ENCODE measurements at places on chromosomes 5 and 9.
A peak's percentile ranks its signal among the peaks of the same experiment; 100 is the strongest.

- DNase-seq, result no peak
Observed at GRCh38 chr5:168328814-168329213, 37.4 kb downstream of the WWC1 start.

DNA sequence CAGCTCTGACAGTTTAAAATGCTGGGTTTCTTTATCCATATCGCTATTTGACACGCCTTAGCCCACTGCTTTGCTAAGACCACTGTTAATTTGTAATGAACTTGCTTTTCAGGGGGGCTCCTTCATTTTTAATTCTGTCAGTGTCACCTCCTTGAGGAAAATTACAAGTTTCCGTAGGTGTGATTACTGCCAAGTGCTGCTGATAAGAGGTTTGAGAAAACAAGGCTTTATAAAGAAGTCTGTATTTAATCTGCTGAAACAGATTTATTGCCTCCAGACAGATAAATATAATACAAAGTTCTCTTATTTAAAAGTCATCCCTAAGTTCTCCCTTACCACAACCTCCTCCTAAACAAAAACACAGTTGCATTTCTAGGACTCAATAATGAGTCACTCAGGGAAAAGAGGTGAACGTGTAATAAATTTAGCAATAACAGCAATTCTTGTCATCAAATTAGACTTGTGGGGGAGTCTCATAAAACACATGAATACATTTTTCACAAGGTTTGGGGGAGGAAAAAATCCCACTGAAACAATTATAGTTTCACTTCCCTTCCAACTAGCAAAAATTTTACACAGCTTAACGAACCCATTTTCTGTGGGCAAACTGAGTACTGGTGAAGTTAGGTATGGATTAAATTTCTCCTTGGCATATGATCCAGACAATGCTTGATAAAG, 72.8 kb downstream of the MAPKAP1 start:
- DNase-seq, result no peak

GRCh38 chr9:134321531-134321930, 4.7 kb upstream of the RXRA start:
- DNase-seq, result no peak

GRCh38 chr9:70859694-70860093, 261.7 kb downstream of the TRPM3 start:
- no peak for DNase-seq

DNA sequence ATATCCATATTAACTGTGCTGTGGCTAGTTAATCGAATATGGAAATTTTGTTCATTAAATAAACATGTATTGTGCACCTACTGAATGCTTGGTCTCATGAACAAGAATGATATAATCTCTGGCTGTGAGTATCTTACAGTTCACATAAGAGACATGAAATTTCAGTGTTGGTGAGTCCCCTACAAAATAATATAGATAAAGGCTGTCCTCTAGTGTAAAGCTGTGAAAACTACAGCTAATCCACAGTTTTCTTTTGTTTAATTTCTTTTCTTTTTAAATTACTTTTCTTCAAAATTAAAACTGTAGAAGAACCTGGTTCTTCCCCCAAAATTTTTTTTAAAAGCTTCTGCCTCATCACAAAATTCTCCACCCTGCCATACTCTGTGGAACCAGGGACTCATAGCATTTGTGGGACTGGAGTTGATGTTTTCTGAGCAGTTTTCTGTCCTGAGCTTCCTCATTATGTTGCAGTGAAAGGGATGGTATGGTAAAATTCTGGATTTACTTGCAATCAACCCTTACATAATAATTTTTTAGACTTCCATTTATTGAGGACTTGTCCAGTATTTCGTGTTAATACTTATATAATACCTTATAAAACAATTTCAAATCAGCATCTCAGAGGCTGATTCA, 135.0 kb downstream of the STK32A start:
- DNase-seq, result no peak

- no peak for DNase-seq
Observed at GRCh38 chr9:119368179-119368578, 1.1 kb downstream of the BRINP1 start.

DNA sequence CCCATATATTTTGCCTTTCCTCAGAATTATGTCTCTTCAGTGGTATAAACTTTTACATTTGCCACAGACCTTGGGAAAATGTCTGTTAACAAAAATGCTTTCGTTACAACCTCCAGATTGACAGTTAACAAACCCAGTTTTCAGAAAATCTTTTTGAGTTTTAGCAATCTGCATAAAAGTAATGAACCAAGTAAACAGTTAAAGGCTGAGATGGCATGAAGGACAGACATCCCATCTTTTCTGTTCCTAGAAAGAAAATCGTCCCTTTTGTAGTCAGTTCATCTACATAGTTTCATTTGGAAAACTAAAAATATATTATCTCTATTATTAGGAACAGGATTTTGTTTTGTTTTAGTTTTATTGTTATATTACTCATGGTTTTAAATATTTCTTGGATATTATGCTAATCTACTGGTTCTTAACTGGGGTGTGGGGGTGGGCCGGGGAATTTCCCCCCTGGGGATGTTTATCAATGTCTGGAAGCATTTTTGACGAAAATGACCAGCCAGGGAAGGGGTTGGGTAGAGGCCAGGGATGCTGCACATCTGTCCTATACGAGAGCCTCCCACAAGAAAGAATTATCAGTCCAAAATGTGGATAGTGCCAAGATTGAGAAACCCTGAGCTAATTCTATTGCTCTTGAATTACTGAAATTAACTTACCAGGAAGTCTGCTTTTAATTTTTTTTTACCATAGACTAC, 11.9 kb downstream of the FYB1 start:
- DNase-seq, result no peak

DNA sequence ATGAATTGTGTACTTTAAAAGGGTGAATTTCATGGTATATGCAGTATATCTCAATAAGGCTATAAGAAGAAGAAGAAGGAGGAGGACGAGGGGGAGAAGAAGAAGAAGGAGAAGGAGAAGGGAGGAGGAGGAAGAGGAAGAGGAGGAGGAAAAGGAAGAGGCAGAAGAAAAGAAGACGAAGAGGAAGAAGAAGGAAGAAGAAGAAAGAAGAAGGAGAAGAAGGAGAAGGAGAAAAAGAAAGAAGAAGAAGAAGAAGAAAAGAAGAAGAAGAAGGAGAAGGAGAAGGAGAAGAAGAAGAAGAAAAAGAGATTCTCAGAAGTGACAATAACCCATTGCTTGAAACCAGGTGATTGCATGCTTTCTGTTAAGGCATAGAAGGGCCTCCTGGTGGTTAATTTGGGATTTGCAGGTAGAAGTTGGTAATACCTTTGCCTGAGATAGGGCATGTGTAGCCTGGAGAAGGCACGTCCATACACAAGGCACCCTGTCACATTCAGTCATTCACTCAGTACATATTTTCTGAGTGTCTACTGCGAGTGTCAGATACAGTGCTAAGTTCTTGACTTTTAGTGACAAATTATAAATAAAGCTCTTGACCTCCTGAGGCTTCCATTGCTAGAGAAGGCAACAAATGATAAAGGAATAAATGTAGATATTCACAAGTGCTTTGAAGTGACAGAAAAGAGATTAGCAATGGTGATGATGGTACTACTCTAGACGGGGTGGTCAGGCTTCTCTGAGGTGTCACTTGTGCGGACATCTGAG, 231.3 kb downstream of the NPR3 start:
- DNase-seq, result no peak

GRCh38 chr5:14721990-14722656, 57.6 kb downstream of the OTULIN start:
- no peak for DNase-seq

GRCh38 chr9:108750661-108751215, 105.0 kb downstream of the ACTL7B start:
- no peak for DNase-seq

DNA sequence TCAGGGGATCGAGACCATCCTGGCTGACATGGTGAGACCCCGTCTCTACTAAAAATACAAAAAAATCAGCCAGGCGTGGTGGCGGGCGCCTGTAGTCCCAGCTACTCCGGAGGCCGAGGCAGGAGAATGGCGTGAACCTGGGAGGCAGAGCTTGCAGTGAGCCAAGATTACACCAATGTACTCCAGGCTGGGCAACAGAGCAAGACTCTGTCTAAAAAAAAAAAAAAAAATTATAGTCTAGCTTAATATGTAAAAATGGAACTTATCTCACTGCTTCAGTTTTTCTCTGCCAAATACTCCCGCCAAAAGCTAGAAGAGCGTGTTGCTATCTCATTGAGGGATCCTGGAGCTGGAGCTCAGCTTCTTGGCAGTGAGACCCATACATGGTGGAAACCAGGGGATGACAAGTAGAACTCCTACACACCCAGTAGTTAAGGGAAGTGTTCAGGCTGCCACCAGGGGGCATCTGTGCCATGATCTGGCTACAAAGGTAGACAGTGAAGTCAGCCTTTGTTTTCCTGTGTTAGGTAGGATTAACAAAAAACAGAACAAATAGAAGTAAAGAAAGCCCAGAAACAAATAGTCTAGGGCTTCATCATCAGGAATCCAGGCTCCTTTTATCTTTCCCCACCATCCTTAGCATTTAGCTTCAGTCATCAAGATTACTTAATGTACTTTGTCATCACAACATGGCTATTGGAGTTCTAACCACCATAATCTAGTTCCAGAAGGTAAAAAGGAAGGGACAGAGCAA, 33.6 kb upstream of the GLIPR2 start:
- peak; percentile 87 for DNase-seq

- DNase-seq, result no peak
Observed at GRCh38 chr5:87851603-87852002, 417.0 kb downstream of the TMEM161B start.

DNA sequence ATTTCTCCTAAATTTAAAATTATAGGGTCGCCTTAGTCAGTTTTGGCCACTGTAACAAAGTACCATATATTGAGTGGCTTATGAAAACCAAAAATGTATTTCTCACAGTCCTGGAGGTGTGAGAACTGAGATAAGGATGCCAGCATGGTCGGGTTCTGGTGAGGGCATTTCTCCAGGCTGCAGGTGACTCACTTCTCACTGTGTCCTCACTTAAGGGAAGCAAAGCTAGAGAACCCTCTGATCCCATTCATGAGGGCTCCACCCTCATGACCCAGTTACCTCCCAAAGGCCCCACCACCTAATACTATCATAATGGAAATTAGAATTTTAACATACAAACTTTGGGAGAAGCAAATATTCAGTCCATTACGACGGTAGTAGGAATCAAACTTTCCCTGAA, 75.1 kb upstream of the FBN2 start:
- DNase-seq, result no peak

DNA sequence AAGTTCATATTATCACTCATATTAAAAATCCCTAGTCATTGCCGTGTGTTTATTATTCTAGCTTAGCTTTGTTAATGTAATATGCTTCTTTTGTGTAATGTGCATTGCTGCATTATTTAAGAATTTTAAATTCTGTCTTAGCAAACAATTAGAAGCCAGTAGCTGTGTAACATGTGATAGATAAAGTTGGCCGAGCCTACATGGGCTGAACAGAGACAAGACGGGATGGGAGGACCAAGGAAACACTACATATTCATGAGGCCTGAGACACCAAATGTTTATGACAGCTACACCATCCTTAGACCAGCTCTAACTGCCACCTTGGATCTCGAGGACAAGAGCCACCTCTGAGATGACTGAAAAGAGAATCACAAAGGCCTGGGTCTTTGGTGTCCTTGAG, 51.0 kb upstream of the COL15A1 start:
- DNase-seq, result no peak

DNA sequence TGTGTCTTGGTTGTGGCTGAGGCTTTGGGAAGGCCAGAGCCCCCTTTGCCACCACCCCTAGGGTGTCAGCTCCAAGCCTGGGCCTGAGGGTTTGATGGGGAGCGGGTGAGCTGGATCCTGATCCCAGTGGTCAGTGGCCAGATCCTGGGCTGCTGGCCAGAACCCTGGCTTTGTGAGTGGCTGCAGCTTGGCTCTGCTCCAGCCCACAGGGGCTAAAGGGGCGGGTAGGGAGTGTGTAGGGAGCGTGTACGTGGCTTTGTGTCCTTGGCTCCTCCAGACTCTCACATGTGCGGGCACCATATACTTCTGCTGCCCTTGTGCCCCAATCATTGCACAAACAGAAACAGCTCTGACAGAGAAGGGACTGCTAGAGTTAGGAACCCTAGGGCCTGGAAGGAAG, 1.2 kb upstream of the IL11RA start:
- DNase-seq, result no peak

DNA sequence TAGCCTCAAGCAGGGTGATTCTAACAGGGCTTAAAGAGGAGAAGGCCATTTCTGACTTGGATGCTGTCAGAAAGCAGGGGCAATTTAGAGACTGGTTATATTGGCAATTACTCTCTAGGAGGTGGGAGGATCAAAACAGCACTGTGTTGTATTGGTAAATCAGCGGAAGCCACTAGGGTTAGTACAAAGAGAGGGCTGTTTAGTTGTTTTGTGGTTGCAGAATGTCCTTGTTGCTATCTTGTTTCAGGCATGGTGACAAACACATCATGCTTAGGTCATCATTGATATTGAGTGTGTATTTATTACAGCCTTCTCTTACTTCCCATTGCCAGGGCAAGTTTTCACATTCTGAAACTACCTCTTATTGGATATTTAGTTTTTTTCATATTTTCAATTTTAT, 165.3 kb downstream of the TAF11L14 start:
- no peak for DNase-seq

GRCh38 chr9:94927762-94928670, 201.5 kb downstream of the AOPEP start:
- DNase-seq, result no peak

GRCh38 chr5:133400831-133401351, 211.4 kb downstream of the FSTL4 start:
- no peak for DNase-seq

DNA sequence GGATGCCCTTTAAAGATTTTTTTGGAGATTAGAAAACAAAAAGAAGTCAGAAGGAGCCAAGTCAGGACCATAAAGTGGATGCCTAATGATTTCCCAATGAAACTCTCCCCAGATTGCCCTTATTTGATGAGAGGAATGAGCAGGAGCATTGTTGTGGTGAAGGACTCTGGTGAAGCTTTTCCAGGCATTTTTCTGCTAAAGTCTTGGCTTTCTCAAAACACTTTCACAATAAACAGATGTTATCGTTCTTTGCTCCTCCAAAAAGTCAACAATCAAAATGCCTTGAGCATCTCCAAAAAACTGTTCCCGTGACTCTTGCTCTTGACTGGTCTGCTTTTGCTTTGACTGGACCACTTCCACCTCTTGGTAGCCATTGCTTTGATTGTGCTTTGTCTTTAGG, 121.8 kb downstream of the CAAP1 start:
- no peak for DNase-seq

GRCh38 chr9:30977965-30978364, 1406.5 kb upstream of the ACO1 start:
- no peak for DNase-seq

GRCh38 chr5:121681229-121681855, 170.3 kb upstream of the FTMT start:
- DNase-seq, result no peak

DNA sequence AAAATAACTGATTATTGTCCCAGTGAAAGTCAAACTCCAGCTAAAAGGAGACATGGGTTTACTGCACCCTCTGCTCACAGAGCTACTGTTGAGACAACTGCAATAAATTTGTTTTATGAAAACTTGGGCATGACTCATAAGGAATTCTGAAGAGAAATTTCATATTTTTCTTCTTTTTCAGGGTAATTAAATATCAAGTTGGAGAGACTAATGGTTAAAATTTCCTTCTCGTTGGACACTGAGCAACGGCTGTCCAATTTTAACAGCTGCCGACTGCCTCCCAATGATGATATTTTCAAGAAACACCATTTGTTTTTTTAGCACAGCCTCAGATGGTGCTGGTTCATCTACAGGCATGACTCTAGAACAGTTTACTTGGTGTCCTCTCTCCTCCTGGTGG, 259.2 kb upstream of the RGMB start:
- DNase-seq, result no peak

- DNase-seq, result no peak
Observed at GRCh38 chr5:143557061-143557818, 153.8 kb upstream of the NR3C1 start.

GRCh38 chr5:124583469-124584350, 162.7 kb downstream of the ZNF608 start:
- DNase-seq, result no peak
